Kidney epithelial cell (primary cell): ENCODE measurements at places on chromosomes 3 and 15. TPM values are rescaled to one million over a fixed set of nuclear protein-coding genes. Genes with fewer than 3 reads are reported as not detected.

GRCh38 chr15:93861956-93862741 is 369.2 kb upstream of the MCTP2 start:
- DNase-seq = no peak

- DNase-seq = no peak
These were observed 136.7 kb upstream of the DAZL start for GRCh38 chr3:16741890-16742289.

GRCh38 chr3:73781541-73781940 is 156.8 kb upstream of the PDZRN3 start:
- no peak for DNase-seq

The STAB1 gene
- total RNA-seq = 0.42 and 1.1 TPM in 2 replicates

DNA sequence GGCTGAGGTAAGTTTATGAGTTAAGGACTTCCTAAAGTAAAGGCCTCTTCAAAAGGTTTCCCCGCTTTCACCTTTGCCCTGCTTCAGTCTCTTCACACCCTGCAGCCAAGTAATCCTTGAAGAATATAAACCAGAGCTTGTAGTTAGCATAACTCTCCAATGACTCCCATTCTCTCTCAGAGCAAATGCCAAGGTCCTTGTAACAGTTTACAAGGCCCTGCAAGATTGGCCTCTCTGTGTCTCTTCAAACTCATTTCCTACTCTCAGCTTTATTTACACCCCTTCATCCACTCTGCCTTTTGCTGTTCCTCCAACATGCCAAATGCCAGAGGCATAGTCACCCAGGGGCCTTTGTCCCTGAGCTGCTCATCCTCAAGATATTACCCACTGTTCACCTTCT is 60.5 kb upstream of the MME start:
- no peak for DNase-seq

GRCh38 chr15:35986191-35986721 is 440.3 kb upstream of the DPH6 start:
- no peak for DNase-seq
